ENCODE measurements at places on chromosomes 12 and 14.

DNA sequence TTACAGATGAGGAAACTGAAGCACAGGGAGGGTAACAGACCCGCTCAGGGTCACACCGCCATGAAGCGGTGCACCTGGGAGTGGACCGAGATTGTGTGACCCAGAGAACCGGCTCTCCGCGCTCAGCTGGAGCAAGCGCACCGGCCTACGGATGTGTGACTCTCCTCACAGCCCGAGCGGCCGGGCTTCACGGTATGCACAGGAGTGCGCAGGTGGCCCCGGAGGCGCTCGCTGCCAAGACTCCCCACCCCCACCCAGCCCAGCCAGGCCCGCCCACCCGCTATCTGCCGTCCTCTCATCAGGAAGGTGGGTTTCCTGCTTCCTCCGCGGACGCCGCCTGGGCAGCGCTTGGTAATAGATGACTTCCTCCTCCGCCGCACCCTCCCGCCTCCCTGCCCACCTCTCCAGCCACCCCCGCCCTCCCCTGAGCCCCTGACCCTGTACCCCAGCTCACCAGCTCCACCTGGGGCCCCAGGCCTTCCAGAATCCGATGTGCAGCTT is 110.7 kb downstream of the NCOR2 start:
- DNase-seq, result no peak

DNA sequence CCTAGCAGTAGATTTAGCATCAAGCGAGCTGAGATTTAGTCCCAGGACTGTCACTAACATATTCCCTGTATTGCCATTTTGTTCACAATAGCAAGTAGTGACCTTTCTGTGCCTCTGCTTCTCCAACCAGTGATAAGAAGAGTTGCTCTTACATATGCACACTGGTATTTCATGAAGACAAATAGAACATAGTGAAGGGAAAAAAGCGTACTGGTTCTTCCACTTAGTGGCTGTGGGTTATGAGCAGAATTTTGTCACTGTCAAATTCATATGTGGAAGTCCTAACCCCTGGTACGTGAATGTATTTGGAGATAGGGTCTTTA is 12.3 kb upstream of the PPFIBP1 start:
- DNase-seq, result no peak

DNA sequence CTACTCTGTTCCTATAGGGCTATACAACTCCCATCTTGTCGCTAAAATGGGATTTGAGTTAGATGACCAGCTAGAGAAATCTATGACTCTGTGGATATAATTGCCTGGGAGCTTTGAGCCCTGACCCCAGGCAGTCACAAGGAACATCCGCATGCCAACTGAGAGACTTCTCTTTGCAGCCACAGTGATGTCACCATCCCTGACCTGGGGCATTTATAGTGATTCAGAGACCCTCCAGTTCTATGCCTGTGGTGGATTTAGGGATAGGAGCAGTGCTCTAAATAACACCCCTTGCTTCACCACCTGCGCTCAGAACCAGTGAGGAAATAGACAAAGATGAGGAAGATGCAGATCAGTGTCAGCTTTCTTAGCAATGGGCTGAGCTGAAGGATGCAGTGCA is 86.2 kb downstream of the RIN3 start:
- DNase-seq, result no peak

DNA sequence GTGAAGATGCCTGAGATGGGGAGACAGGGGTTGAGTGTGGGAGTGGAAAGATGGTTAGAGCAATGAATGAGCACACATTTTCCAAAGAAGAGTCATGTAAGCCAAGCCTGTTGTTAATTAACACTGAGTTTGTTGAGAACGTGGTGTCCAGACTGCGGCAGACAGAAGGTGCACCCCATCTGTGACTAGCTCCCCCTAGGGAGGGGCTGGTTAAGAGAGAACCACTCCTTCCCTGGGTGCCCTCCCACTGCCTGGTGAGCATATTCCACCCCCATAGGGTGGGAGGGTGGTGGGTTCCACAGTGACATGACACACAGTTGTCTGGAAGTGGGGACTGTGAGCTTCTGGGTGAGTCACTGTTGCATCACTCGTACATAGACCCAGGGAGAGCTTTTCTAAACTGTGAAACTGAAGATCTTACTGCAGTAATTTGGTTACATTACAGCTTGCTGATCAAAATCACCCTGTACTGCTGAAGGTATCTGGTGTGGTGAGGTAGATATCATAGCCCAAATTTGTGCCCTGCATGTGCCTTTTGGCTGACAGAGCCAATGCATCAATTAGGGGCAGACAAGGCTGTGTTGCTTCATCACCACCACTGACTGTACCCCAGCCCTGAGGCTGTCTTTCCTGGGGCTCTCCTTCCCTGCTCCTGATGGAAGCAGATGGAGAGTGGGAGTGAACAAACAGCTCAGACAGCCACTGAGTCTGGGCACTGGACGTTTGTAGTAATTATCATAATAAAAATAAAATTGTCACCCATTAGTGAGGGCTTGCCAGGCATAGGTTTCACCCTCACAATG is 150.9 kb downstream of the EMP1 start:
- DNase-seq, result peak; percentile 63

GRCh38 chr12:88579161-88579517 is 1.1 kb downstream of the KITLG start:
- DNase-seq, result peak; percentile 43
